ENCODE measurements at places on chromosomes 3 and 15.

DNA sequence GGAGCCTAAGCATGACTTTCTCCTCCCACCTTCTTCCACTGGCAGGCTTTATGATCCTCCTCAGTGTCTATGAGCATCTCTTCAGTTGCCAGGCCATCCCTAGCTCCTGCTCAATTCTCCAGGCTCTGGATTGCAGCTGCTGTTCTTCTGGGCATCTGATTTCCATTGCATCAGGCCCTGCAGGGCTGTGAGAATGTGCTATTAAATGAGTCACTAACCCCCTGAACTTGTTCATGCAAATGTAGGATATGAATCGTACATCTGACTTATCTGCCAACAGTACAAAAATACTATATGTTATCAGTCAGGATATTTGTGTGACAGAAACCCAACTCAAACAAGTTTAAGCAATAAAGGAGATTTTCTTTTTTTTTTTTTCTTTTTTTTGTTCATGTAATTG lies 11.9 kb downstream of the GPR176 start:
- no peak for DNase-seq

DNA sequence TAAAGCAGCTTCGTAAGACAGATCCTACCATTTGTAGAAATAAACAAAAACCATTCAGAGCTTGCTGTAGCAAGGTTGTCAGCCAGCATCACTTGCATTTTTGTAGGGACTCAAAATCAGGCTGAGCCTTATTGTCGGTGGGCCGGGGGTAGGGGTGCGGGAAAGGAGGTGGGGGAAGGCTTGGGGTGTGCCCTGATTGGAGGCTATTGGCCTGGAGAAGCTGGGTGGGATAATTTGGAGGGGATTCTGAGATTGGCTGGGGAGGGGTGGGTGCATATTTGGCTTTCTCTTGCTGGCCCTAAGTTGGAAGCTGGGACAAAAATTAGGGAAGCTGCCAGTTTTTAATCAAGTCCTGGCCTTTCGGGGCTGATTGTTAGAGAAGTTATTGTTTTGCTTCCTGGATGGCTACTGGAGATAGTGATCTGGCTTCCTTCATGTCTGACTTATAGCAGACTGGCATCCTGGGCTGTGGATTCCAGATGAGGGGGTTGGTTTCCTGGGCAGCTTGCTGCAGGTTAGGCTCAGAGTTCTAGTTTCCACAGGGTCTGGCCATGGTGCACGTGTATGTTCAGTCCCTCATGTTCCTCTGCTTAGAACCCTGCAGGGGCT lies 22.8 kb downstream of the STOML1 start:
- no peak for DNase-seq

- DNase-seq: no peak
Observed at GRCh38 chr3:98986073-98986472, 84.6 kb upstream of the DCBLD2 start.

GRCh38 chr3:9970020-9970652 lies 16.5 kb downstream of the EMC3 start:
- DNase-seq: no peak

- no peak for DNase-seq
Observed at GRCh38 chr3:54235998-54236397, 113.6 kb downstream of the CACNA2D3 start.

DNA sequence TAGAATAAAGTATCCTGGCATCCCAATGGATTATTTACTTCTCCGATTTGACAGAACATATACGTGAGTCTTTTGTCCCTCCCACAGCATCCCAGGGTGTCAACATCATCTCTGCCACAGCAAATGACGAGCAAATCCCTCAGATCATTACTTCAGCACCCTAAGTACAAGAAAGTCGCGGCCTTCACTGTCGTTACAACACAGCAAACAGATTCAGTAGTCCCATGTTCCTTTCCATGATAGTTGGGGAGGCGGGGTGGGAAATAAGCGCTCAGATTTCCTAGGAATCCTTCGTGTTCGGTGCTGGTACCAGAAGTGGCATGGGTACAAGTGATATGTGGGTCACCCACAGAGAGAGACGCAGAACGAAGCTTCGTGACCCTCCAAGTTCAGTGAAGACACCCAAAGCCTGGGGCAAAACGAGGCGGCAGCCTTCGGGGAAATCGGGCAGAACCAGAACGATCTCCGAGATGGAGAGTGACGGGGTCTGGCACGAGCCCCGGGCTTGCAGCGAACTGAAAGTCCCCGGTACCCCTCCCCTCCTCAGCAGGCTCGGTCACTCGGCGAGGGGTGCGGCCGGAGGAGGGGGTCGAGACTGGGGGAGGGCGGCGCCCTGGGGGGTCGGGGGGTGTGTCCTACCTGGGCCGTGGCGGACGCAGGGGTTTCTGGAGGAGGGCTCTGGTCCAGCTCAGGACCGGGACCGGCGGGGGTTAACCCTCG lies 619 bp downstream of the TTBK2 start:
- DNase-seq: peak; percentile 27
